ENCODE measurements at places on chromosomes 3 and 15.

- DNase-seq, result no peak
Observed at GRCh38 chr15:65757256-65757655, 34.8 kb downstream of the DENND4A start.

DNA sequence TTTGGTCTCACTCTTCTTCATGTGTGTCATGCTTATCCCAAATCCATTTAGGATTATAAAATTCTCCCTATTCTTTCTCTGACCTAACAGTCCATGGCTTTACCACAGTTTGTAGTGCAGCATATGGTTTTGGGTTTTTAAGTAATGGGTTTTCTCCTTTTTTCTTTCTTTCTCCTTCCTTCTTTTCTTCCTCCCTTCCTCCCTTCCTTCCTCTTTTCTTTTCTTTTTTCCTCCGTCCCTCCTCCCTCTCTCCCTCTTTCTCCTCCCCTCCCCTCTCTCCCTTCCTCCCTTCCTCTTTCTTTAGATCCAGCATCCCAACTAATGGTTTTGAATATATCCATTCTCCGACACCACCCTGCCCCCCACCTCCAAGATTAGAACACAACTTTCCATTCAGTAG lies 118.9 kb downstream of the RBPMS2 start:
- no peak for DNase-seq

- peak; percentile 43 for DNase-seq
Observed at GRCh38 chr3:48222616-48223513, at the start of gene CAMP. CAMP (plus strand) TSS chr3:48223495; CDS start chr3:48223512, 17 bp downstream.

DNA sequence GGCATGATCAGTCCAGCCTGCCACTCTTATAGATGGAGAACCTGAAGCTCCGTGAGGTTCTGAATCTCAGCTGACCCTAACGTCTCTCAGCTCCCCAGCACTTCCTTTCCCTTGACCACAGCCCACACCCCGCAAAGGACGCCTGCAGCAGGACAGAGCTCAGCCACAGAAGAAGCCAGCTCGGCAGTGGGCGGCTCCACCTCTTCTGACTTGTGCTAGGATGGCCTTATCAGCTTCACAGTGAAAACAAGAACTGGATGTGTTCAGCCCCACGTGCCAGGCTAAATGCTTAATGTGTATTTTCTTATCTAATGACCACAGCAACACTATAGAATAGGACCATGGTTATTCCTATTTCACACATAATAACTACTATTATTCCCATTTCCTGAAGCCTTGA lies 127.6 kb downstream of the ARNT2 start:
- DNase-seq, result no peak

GRCh38 chr3:194749631-194750490 lies 64.2 kb downstream of the FAM43A start:
- no peak for DNase-seq

GRCh38 chr15:84749111-84749991 lies 959 bp downstream of the ZNF592 start:
- DNase-seq, result no peak

DNA sequence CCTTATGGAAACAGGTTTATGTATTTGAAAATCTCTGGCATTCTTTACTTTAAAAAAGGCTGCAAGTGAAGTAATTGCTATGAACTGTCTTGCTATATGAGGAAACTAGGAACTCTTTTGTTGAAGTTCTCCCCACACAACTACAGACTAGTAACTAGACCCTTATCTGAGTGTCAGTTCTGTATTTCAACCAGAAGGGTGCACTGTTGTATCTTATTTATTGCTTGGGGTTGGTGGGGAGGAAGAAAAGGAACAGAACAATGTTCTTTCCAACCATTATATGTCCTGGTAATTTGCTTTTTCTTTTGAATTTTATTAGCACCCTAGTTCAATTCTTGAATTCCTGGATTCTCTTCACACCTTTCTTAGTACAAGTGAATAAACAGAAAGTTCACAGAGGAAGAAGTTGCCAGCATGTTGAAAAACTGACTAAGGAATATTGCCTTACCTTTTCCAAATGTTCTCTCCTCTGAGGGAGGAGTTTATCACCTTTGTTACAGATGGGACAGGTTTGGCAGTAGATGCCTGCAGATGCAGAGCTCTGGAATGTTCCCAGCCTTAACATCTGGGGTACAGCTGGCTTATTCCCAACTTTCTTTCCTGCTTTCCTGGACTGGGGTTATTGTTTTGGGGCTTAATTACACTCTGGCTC lies 162.4 kb upstream of the CFAP20DC start:
- DNase-seq, result peak; percentile 35

DNA sequence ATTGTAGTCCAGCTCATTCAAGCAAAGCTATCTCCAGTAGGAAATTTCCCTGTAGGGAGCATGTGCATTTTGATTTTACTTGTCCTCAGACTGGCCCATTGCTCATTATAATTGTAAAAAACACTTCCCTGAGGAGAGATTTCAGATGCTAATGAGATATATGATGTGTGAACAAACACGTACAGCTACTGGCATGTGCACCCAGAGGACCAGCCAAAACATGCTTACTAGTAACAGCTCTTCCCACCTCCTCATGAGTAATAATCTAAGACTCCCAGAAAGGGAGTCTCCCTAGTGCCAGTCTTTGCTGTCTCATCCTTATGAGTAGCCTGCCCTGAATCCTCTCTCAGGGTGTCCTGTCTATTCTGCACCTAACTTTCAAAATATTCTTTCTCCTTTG lies 43.4 kb downstream of the FBXO22 start:
- DNase-seq, result peak; percentile 31

DNA sequence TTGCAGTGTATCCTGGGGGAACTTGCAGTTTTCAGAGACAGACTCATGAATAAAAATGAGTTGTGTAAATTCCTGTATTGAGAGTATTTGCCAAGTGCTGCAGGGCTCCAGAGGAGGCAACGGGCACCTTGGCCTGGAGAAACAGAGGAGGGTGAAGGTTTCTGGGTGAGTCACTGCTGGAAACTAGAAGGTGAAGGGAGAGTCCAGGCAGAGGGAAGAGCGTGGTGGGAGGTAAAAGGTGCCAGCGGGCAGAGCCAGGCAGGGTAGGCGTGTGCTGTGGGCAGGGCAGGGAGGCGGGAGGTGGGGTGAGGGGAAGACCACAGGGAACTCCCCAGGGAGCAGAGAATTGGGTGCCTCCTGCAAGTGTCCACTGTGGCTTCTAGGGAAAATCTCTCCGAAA lies 120.8 kb downstream of the SLCO3A1 start:
- no peak for DNase-seq

DNA sequence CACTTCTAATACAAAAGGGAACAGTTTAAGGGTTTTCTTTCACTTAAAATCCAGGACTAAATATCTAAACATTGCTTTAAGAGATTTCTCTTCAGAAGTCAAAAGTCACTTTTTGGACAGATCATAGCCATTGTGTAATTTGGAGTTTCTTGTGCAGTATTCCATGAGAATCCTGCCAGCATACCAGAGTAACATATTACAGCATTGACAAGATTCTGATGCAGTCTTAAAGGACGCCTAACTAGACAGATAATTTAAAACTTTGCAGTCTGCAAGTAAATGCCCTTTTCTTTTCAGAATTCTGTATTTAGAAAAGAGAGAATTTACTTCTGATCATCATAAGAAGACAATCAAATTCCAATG lies 17.5 kb upstream of the IGSF10 start:
- no peak for DNase-seq

GRCh38 chr3:146468234-146468633 lies 1.1 kb downstream of the PLSCR2 start:
- DNase-seq, result peak; percentile 47

GRCh38 chr3:68315964-68316363 lies 616.4 kb downstream of the TAFA4 start:
- no peak for DNase-seq

DNA sequence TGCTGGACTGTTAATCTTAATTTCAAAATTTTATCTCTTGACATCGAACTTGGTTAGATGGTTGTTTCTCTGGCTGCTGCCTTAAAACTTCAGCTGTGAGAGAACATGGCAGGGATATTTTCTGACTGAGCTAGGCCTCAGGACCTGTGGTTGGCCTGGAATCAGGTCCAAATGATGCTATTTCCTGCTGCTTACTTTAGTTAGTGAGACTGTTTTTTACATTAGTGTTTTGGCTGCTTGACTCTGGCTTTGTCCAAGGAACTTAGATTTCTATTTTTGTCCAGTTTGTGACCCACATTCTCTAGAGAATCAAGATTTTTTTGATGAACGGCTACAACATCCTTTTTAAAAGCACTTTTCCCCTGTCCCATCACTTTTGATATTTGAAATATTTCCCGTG lies 497.9 kb upstream of the SGO1 start:
- peak; percentile 14 for DNase-seq

GRCh38 chr3:69541711-69542088 lies 155.8 kb upstream of the FRMD4B start:
- DNase-seq, result no peak

GRCh38 chr3:148756311-148756710 lies 58.6 kb downstream of the AGTR1 start:
- no peak for DNase-seq

DNA sequence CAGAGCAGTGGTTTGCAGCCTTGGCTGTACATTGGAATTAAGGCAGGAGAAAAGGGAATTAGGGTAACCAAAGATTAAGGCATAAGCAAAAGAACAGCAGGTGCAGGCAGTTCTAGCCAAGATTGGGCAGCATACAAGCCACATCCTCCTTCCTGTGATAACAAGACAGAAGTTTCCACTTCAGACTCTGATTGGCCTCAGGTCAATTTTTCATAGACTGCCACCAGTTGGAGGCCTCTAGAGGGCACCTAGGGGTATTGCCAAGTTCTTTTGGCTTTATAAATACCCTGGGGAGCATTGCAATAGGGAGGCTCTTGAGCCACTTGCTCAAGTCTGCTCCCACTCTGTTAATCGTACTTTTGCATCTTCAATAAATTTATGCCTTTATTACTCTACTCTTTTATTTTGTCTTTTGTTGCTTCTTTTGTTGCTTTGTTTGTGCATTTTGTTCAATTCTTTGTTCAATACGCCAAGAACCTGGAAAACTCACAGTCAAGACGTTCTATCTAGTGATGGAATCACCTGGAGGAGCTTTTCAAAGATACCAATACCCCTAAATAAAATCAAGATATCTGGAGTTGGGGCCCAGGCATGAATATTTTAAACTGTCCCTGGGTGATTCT lies 32.2 kb upstream of the FMN1 start:
- no peak for DNase-seq

Data from fibroblast of the conjunctiva (primary cell).